ENCODE measurements at places on chromosomes 1 and 21. TPM values are rescaled to one million over a fixed set of nuclear protein-coding genes. Genes with fewer than 3 reads are reported as not detected.

- H3K4me3 ChIP-seq = no peak overlapping the region
- H3K27me3 ChIP-seq = no peaks in the 10 kb centered on the region
- no peaks in the 10 kb centered on the region for H3K4me1 ChIP-seq
- H3K27ac ChIP-seq = no peak overlapping the region
Observed at GRCh38 chr1:33615546-33615945, 143.1 kb downstream of the ZSCAN20 start.

DNA sequence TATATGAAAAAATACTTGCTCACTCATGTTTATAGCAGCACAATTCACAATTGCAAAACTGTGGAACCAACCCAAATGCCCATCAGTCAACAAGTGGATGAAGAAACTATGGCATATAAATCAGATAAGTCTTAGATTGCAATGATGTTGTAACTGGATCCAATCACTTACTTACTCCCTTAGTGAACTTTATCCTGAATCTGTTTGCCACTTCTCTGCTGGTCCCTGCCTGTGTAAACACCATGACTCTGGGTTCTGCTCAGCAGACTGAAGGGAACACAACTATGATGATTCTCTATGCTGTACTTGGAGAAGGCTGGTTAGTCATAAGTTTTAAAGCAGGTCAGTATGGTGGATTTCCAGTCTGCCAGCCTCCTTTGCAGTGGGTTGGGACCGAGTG is 391.2 kb downstream of the RWDD3 start:
- H3K4me3 ChIP-seq = no peak overlapping the region
- H3K27me3 ChIP-seq = no peaks in the 10 kb centered on the region
- H3K27ac ChIP-seq = no peak overlapping the region
- no peaks in the 10 kb centered on the region for H3K36me3 ChIP-seq

- peak overlapping the region; percentile 59 for H3K4me3 ChIP-seq
- no peak overlapping the region for H3K27ac ChIP-seq
- H3K4me1 ChIP-seq = peaks cover 14% of the 10 kb centered on the region
- peak; percentile 55 for DNase-seq
Observed at GRCh38 chr1:156115514-156116374, 1.2 kb downstream of the LMNA start.

GRCh38 chr21:41115851-41116250 is 52.1 kb upstream of the BACE2 start:
- no peaks in the 10 kb centered on the region for H3K27me3 ChIP-seq
- no peaks in the 10 kb centered on the region for H3K36me3 ChIP-seq
- peaks cover 7% of the 10 kb centered on the region for H3K4me1 ChIP-seq
- H3K4me3 ChIP-seq = no peak overlapping the region

DNA sequence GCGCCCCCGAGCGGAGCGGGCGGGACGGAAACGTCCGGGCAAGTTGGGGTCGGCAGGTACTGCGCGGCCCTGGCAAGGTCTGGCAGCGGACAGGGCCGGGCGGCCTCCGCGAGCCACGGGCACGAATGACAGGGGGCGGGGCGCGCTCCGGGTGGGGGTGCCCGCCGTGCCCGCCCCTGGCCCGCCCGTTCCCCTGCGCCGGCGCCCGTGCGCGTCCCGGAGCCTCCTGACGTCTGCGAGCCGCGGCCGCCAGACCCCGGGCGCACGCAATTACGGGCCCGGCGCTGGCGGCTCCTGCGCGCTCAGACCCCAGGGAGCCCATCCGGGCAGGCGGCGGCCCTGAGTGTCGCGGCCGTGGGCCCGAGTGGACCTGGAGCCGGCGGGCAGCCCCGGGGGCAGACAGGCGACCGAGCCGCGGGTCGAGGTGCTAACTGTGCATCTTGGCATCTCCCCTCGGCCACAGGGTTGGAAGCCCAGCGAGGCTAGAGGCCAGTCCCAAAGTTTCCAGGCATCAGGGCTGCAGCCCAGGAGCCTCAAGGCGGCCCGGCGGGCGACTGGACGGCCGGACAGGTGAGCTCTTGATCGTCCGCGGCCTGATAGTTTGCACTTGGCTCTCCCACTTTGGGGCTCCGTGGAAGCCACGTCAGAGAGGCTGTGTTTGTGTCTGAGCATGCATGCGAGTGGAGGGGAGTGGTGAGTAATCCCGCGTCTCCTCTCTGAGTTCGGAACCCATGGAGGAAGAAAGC is 918 bp downstream of the MIB2 start:
- H3K27me3 ChIP-seq = no peaks in the 10 kb centered on the region
- peaks cover 11% of the 10 kb centered on the region for H3K4me1 ChIP-seq
- peak overlapping the region; percentile 92 for H3K4me3 ChIP-seq

GRCh38 chr1:68320349-68320748 is 88.0 kb upstream of the WLS start:
- H3K4me3 ChIP-seq = peak overlapping the region; percentile 7

DNA sequence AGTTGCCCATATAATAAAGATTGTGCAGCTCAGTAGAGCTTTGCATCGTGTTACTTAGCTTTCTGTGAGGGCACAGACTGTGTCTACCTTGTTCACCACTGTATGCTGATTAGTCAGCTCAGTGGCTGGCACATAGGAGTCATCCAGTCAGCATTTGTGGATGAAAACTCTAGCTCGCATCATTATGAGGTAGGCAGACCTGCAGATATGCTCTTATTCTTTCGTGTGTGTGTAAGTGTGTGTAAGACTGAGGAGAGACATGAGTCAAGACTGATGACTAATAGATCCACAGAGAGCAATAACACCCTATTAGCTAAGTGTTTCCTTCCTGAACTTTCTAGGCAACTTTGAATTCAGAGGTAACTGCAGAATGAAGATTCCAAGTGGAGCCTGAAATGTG is 17.1 kb downstream of the TTF2 start:
- DNase-seq = no peak
- H3K4me1 ChIP-seq = no peaks in the 10 kb centered on the region
- H3K36me3 ChIP-seq = peaks cover 13% of the 10 kb centered on the region
- H3K27ac ChIP-seq = no peak overlapping the region

GRCh38 chr1:223837206-223837605 is 8.5 kb downstream of the TP53BP2 start:
- no peaks in the 10 kb centered on the region for H3K36me3 ChIP-seq
- no peak overlapping the region for H3K4me3 ChIP-seq
- peaks cover 49% of the 10 kb centered on the region for H3K4me1 ChIP-seq
- no peak overlapping the region for H3K27ac ChIP-seq
- no peaks in the 10 kb centered on the region for H3K27me3 ChIP-seq

- H3K4me1 ChIP-seq = peaks cover 14% of the 10 kb centered on the region
- no peak overlapping the region for H3K4me3 ChIP-seq
- no peak overlapping the region for H3K27ac ChIP-seq
- H3K36me3 ChIP-seq = no peaks in the 10 kb centered on the region
Observed at GRCh38 chr1:112878321-112878720, 77.7 kb downstream of the SLC16A1 start.

DNA sequence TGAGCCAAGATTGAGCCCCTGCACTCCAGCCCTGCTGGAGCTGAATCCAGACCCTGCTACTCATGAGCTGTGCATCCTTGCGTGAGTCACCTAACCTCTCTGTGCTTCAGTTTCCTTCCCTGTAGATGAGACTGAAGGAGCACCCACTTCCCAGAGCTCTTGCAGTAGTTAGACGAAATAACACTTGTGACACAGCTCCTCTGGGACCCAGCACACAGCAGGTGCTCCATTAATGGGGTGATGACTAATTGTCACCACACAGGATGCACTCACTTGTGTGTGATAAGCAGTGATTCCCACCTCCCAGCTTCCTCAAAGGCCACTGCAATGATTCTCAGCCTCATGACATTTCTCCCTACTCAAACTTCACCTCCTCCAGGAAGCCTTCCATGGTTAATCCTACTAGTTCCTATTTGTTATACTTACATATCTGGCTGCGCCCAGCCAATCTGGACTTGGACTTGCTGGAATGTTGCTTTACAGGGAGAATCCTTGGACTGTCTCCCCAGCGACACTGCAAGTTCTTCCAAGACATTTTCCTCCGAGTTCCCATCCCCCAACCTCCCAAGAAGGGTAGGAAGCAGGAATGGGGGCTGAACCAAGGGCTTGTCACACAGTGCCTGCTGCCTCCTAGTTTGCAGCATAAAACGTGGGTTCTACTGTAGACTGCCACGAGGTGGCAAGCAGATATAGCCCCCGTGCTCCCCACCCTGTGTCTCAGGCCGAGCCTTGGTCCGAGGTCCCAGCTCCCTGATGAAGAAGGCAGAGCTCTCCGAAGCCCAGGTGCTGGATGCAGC is 17.2 kb downstream of the DRAXIN start:
- DNase-seq = no peak
- no peak overlapping the region for H3K4me3 ChIP-seq
- H3K4me1 ChIP-seq = peaks cover 27% of the 10 kb centered on the region
- H3K36me3 ChIP-seq = no peaks in the 10 kb centered on the region
- H3K27me3 ChIP-seq = no peaks in the 10 kb centered on the region
- H3K27ac ChIP-seq = no peak overlapping the region

DNA sequence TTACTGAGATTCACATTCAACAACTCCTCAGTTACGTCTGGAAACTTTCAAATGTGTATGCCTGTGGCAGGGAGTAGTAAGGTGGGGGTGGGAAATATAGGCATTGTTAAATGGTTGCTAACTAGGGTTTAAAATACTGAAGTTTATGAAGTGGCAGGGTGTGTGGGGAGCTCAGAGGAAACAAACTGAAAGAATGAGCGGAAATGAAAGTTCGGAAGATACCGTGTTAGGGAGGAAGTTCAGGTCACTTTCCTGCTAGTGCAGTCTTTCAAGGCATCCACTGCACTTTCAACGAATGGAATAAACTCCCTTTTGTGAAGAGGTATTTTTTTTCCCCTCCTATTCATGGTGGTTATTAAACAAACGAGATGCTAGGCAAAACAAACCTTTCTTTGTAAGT is 19.7 kb downstream of the SYNJ1 start:
- DNase-seq = no peak
- H3K4me3 ChIP-seq = no peak overlapping the region
- H3K36me3 ChIP-seq = no peaks in the 10 kb centered on the region
- no peaks in the 10 kb centered on the region for H3K27me3 ChIP-seq
- H3K4me1 ChIP-seq = peaks cover 8% of the 10 kb centered on the region

DNA sequence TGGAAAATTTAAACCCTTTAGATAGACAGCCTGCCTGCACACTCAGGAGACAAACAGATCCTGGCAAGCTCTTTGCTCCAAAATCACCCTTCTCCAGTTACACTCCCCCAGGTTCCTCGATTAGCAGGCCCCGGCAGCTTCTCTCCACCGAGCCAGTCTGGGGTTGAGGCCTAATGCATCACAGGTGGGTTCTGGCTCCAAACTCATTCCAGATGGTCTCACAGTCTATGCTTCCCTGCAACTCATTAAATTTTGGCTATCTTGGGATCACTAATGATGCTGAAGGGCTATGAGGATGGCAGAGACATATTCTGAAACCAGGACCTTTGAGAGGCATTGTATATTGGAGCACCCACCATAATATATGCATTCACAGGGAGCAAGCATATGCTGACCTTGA is 559.8 kb upstream of the USP24 start:
- DNase-seq = no peak
- H3K27ac ChIP-seq = no peak overlapping the region
- H3K4me3 ChIP-seq = no peak overlapping the region
- H3K36me3 ChIP-seq = no peaks in the 10 kb centered on the region
- no peaks in the 10 kb centered on the region for H3K27me3 ChIP-seq

Gene EFNA4
- total RNA-seq = 10.7 TPM

Gene RUNX3
- total RNA-seq = not detected

Gene OLIG2
- total RNA-seq = 0.15 TPM
